Ascending aorta (tissue), 2 donors: ENCODE measurements at places on chromosomes 5 and 9. TPM values are rescaled to one million over a fixed set of nuclear protein-coding genes. Genes with fewer than 3 reads are reported as not detected.

The LRRC19 gene
- total RNA-seq = not detected

The TLX3 gene
- total RNA-seq = not detected

DNA sequence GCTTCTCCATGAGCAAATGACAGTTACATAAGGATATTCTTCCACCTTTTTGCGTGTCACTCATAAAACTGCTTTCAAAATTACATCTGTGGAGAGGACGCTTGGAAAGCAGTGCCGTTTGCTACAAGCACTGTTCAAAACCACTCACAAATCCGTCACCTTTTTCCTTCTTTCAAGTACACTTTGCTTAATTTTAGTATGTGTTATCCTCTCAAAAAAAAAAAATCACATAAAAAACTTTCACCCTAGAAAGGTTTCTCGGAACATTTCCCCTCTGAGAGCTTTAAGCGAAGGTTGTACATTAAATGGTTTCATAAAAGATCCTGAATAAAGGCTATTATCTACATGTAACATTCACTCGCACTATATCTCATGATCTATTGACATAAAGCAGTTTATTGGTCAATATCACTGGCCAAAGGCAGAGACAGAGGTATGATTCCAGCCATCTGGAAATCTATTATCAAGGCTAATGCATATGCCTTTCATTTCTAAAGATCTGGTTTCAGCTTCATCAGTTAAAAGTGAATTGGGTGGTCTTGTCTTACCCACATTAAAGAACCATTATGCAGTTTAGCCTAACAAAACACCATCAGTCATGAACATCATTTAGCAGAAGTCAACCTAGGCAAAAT, 163.6 kb downstream of the ENC1 start:
- no peak for DNase-seq

DNA sequence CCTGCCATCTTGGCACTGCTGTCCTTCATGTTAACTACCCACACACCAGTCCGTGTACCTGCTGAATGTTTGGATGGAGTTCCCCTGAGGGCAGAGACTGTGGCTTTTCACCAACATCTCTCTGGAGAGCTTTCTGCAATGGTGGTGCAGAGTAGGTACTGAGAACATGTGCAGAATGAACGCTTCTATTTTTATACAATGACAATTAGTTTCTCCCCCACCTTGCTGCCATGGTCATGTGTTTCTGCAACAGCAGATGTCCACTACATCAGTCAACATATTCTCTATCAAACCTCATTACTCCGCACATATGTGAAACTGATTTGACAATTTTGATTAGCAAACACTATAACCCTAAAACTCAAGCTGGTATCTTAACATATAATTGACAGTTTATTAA, 14.5 kb downstream of the PTCH1 start:
- no peak for DNase-seq

DNA sequence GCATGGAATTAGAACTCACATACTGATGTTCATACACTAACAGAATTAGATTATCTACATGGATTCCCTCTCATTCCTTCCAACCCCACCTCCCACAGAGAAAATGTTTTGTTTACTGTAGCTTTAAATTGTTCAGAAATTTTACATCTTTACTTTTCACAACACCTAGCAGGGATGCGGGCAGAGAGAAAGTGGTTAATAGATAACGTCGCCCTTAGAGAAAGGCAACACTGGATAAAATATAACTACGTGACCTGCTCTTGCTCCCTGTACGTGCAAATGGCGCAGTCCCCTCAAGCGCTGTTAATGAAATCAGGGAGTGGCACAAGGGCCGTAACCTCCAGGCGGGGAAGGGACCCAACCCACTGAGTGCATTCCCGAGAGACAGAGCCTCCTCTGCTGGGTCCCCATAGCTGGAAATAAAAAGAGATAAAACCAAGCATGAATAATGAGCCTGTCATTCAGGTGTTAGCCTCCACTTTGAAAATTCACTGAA, 125.3 kb upstream of the DAPK1 start:
- DNase-seq = no peak

GRCh38 chr5:57335092-57335660, 147.4 kb downstream of the ACTBL2 start:
- no peak for DNase-seq

GRCh38 chr9:75226403-75227139, 138.3 kb downstream of the OSTF1 start:
- no peak for DNase-seq

The C9orf50 gene
- total RNA-seq = not detected

The ANKRD18B gene
- total RNA-seq = not detected

The GABRB2 gene
- total RNA-seq = 0.21 TPM

DNA sequence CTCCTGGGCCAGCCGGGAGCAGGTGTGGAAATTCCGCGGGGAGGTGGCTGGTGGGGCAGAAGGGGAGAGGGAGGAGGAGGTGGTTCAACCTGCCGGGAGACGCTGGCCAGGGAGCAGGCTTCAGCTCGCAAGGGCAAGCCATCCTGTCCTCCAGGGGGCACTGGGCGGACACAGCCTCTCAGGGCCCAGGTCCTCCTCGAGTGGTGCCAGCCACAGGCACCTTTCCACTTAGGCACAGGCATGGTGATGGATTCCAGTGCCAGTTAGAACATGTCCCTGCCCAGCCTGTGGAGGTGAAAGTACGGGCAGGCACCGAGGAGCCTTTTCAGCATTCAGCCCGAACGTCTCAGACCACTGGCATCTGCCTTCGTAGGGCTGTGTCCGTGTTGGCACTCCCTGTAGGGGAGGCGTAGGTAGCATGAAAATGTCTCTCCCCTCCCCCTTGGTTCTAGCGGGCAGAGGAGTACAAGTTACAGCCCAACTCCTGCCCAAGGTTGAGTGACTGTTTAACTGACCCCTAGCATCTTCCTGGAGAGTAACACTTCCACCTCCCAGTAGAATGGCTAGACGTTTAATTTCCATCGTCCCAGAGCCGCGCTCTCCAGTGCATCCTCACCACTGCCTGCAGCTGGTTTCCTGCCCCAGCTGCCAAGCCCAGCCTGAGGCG, 48.9 kb downstream of the DAB2IP start:
- DNase-seq = peak; percentile 85

- DNase-seq = no peak
Measured at GRCh38 chr9:106716820-106717219, 146.1 kb upstream of the ZNF462 start.
